ENCODE measurements at places on chromosomes 11 and 22.
A peak's percentile ranks its signal among the peaks of the same experiment; 100 is the strongest.

- no peak for DNase-seq
Measured at GRCh38 chr11:17985517-17985916, 27.3 kb downstream of the SERGEF start.

DNA sequence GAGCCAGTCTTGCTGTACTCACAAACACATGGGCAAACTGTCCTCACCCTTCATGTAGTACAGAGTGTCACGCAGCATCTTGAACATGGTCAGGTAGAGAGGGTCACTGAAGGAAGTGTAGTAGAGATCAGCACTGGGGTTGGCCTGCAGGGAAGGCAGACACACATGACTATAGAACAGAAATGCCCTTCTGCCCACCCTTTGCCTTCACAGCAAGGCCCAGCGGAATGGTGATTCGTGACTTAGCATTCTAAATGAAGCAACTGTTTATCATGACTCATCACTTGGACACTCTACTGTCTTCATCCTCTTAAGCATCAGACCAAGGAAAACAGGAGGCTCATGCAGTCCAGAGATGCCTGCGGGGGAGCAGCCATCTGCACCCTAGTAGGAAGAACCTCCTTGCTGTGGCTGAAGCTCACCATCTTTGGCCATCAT lies 33.4 kb downstream of the SERPIND1 start:
- no peak for DNase-seq

- DNase-seq: no peak
Measured at GRCh38 chr11:44357711-44358110, 47.8 kb upstream of the ALX4 start.

DNA sequence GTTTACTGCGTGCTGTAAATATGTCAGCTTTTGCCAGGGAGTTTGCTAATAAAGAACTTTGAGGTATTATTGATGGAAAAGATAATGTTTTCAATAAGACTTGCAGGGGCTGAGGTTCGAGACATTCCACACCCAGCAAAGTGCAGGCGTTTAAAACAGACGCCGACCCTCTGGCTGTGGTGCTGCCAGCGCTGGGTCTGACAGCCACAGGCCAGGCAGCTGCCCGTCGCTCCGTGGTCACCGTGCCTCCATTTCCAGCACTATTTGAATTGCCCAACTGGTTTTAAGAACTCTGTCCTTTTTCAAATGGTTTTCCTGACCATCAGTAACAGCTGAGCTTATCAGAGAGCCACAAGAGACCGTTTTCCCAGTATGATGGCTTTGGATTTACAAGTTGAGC lies 28.1 kb upstream of the ALX4 start:
- DNase-seq: no peak

DNA sequence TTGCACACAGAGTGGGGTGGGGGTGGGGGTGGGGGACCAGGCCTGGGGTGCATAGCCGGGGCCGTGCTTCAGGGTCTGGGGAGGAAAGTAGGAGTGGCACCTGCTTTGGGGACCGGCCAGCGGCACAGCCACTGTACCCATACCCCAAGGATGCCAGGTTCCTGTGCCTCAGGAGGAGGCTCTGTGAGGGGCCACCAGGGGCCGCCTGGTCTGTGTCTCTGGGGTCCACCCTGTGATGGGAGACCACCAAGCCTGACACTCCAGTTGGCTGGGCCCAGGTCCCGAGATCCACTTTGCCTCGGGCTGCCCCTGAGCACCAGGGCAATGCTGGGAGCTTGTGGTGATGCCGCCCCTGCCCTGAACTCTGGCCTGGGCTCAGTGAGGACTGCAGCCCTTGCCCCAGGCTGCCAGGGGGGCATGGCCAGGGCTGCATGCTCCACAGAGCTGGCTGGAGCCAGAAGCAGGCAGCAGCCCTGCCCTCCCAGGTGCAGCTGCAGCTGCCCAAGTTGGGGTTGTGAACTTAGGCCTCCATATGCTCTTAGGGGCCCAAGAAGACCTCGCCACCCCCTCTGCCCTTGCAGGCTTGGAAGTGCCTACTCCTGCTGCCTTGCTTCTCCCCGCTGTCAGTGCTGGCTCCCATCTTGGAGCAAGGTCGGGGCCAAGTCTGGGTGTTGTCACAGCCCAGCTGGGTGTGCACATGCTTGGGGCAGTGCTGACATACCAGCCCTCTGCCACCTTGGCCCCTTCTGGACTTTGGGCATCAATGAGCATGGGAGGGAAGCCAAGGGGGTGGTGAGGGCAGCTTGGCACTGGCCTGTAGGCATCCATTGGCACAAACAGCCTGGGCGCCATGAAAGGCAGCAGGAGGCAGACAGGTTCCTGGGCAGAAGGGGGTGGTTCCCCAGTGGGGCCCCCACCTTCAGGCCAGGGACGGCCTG lies 123.3 kb upstream of the THY1 start:
- DNase-seq: no peak

DNA sequence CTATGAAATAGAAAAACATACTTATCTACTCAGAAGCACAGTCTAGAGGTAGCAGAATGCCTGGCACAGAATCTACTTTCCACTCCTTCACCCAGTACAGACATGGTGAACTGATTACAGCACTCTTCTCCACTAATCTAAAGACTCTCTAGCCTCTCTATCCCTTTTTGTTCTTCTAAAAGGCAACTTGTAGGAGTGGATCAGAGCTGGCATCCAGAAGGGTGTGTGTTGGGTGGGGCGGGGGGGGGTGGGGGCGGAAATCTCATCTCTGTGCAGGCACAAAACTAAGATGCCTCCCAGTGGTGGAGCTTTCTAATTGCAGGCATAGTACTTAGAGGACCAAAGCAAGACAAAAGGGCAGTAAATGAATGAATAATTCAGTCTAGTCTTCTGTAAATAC lies 11.5 kb upstream of the EMID1 start:
- no peak for DNase-seq

GRCh38 chr11:59615120-59615636 lies 396 bp downstream of the OSBP start:
- DNase-seq: peak; percentile 76

GRCh38 chr11:26186389-26186788 lies 145.5 kb upstream of the ANO3 start:
- no peak for DNase-seq

GRCh38 chr11:133153031-133153430 lies 379.3 kb downstream of the OPCML start:
- DNase-seq: no peak

DNA sequence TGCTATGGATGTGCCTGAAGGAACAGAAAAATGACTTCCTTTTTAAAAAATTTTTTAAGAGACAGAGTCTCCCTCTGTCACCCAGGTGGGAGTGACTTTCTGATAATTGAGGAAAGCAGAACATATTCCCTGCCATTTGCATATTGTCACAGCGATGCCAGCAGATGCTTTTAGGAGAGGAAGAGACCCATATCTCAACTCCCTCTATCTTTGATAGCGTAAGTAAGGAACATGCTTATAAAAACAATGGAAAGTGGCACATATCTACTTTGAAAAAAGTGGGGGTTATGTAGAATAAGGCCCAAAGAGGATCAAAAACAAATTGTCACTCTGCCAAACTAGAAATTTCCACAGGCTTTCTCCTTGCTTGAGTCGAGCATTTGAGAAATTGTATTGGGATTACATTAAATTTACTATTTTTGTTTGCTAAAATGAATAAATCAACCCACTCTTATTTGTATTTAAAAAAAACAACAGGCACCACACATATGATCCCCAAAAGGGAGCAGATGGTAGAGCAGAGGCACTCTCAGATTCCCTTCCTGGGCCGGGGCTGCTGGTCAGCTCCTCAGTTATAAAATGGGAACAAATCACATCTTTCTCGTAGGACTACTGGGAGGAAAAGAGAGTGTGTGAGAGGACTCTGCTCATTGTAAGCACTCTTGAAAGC lies 68.8 kb upstream of the TSPAN18 start:
- DNase-seq: no peak

- DNase-seq: no peak
Measured at GRCh38 chr11:45647329-45647728, 18.1 kb downstream of the CHST1 start.

DNA sequence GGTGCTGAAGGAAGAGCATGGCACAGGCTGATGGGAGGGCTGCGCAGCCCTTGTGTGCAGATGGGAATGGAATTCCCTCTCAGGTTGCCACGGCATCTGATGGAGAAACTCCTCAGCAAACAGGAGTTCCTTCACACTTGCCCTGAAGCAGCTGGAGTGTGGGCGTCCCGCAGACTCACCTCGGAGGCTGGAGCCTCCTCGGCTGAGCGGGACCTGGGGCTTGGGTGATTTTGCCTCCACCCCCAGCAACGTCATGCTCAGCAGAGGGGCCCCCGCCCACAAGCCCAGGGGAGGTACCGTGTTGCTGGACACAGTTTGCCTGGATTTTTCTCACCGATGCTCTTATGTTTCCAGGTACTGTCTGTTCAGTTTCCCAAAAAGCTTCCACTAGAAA lies 63.4 kb downstream of the MYO7A start:
- DNase-seq: no peak

GRCh38 chr11:36151933-36152580 lies 137.2 kb downstream of the COMMD9 start:
- DNase-seq: no peak

Measured in GM12865 (cell line).